SJSA1 (cell line): ENCODE measurements at places on chromosomes 5 and 9.
A peak's percentile ranks its signal among the peaks of the same experiment; 100 is the strongest.

- no peak overlapping the region for H3K4me3 ChIP-seq
- H3K4me1 ChIP-seq = peaks cover 13% of the 10 kb centered on the region
- peaks cover 67% of the 10 kb centered on the region for H3K36me3 ChIP-seq
- no peak for DNase-seq
- H3K27ac ChIP-seq = no peak overlapping the region
- H3K27me3 ChIP-seq = no peaks in the 10 kb centered on the region
Observed at GRCh38 chr9:132350861-132351315, 3.9 kb downstream of the SETX start.

DNA sequence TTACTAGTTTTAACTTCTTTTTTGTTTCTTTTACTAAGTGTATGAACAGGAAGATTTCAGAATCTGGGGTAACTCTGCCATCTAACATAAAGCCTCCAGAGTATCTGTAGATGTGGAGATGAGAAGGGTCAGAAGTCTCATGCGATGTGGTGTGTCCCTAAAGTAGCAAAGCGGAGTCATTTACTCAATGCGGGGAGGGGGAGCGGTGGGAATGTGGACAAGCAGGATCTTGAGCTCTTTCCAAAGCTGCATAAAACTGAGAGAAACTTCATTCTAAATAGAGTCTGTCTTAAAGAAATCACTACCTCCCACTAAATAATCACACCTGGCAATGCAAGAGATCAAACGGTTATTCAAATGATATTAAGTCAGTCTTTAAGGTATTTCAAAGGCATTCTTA lies 92.4 kb downstream of the MED27 start:
- H3K27me3 ChIP-seq = no peaks in the 10 kb centered on the region
- H3K4me3 ChIP-seq = no peak overlapping the region
- no peaks in the 10 kb centered on the region for H3K4me1 ChIP-seq
- H3K36me3 ChIP-seq = no peaks in the 10 kb centered on the region
- no peak overlapping the region for H3K27ac ChIP-seq

DNA sequence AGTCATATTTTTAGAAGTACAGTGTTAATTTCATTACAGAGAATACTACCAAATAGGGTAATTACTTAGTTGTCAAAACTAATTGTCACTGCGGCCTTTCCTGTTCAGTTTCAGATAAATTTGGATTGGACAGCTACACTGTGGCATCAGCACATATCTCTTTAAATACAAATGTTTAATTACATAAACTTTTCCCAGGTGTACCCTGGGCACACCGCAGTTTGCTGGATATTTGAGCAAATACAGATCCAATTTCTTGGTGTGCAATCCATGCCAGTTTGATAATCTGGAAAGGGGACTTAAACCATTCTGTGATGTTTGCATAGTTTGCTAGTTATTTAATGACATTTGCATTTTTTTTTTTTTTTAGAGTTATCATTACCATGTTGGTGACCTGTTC lies 10.8 kb downstream of the ATP6V0E1 start:
- no peaks in the 10 kb centered on the region for H3K27me3 ChIP-seq
- peaks cover 82% of the 10 kb centered on the region for H3K36me3 ChIP-seq
- H3K4me1 ChIP-seq = no peaks in the 10 kb centered on the region
- H3K4me3 ChIP-seq = no peak overlapping the region
- H3K27ac ChIP-seq = no peak overlapping the region

GRCh38 chr9:81848472-81848871 lies 79.8 kb upstream of the SPATA31D4 start:
- no peak overlapping the region for H3K4me3 ChIP-seq
- peak overlapping the region; percentile 27; the same call in 1 of the 2 replicates for H3K27ac ChIP-seq
- no peak for DNase-seq

- H3K36me3 ChIP-seq = no peaks in the 10 kb centered on the region
- no peak for DNase-seq
- H3K4me3 ChIP-seq = no peak overlapping the region
- no peaks in the 10 kb centered on the region for H3K27me3 ChIP-seq
- no peak overlapping the region for H3K27ac ChIP-seq
Observed at GRCh38 chr9:34830068-34830467, 120.1 kb upstream of the CCL21 start.

DNA sequence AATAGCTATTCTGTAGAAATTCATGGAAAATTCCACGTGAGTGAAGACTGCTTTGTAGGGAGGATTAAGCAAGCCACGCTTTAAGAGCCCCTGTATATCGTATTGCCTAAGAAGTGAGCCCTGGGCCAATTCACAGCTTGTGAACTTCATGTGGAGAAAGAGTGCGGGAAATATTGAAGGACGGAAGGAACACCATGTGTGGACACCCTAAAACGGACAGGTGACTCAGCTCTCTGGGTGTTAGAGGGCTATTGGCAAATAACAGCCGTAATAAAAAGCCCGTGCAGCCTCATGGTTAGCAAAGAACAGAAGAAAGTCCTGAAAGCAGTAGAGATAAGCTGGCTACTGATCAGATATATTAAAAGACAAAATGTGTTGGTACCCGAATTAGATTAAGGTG lies 26.4 kb downstream of the ZNF366 start:
- no peak for DNase-seq
- no peak overlapping the region for H3K4me3 ChIP-seq
- H3K27ac ChIP-seq = no peak overlapping the region
- no peaks in the 10 kb centered on the region for H3K4me1 ChIP-seq
- no peaks in the 10 kb centered on the region for H3K36me3 ChIP-seq
- H3K27me3 ChIP-seq = no peaks in the 10 kb centered on the region
